Ecto neural progenitor cell (in vitro differentiated cells): ENCODE measurements at places on chromosomes 1 and 21.
A peak's percentile ranks its signal among the peaks of the same experiment; 100 is the strongest.

- no peak for DNase-seq
Measured at GRCh38 chr1:33133478-33134105, 48.3 kb downstream of the TRIM62 start.

GRCh38 chr1:42825036-42825851, 8.0 kb upstream of the SVBP start:
- no peak for DNase-seq

- DNase-seq = no peak
Measured at GRCh38 chr21:35932232-35932911, 128.0 kb downstream of the SETD4 start.

DNA sequence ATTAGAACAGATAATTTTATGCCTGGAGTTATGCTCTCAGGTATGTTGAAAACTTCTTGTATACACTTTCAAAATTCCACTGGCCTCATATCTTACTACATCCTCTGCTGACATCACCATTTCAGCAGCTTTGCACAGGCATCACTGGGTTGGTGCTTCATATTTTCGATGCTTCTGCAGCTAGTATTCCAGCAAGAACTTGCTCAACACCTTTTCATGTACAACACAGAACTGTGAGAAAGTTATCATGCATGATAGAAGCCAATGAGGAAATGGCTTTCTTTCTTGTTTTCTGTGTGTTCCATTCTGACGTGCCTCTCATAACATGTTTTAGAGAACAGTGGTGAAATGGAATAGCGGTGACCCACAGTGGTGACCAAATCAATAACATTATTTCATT, 5.1 kb upstream of the GBP5 start:
- DNase-seq = no peak

DNA sequence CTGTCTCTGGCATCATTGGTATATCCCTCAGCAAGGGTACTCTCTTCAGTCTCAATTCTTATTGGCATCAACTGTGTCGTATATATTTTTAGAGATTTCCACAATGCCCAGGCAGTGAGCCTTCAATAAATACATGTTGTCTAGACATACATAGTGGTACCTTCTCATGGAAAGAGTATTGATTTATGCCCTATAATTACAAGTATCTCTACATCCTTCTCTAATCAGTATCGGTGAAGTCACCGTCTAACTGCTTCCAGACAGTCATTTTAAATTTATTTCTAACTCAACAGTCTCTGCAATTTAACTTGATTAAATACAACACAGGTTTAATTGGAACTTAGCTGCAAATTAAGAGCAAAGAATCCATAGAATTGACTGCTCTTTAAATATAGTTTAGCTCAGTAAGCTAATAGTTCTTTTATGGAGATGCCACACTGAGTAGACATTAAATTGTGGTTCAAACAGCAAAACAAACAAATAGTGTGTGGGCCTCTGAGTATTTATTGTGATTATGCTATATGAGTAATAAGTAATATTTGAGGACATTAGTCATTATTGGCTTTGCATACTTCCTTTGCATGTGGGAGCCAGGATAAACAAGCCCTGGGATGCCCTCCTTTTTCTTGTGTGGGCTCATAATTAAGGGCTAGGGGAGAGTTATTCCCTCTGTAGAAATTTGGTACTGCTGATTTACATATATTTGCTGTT, 126.9 kb upstream of the DUSP10 start:
- DNase-seq = no peak

DNA sequence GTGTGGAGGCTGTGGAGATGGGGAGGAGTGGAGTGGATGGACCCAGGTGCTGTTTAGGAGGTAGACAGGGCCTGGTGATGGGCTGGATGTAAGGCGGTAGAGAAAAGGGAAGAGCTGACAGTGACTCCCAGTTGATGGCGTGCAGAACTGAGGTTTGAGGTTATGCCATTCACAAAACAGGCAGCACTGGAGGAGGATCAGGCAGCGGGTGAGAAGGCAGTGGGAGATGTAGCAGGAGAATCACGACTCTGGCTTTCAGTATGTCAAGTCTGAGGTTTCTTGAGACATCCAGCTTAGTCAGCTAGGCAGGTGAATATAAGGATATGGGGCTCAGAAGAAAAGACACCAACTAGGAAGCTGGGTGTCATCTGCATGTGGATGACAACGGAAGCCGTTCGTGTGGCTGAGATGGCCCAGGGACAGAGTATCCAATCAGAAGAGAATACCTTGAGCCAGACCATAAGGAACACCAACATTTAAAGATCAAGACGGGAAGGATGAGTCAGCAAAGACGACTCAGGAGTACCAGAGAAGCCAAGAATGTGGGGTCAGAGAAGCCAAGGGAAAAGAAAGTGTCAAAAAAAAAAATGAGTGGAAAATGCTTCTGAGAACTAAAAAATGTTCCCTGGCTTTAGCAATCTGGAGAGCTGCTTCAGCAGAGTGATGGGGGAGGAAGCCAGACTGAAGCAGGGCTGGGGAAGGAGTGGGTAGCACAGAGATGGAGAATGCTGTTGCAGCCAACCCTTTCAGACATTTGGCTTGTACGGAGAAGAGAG, 15.2 kb downstream of the LRRN2 start:
- DNase-seq = no peak

- no peak for DNase-seq
Measured at GRCh38 chr1:63824451-63824850, 50.6 kb downstream of the ROR1 start.

- DNase-seq = no peak
Measured at GRCh38 chr1:77126307-77126706, 92.9 kb downstream of the PIGK start.

GRCh38 chr1:241181471-241181870, 175.5 kb downstream of the RGS7 start:
- no peak for DNase-seq

- DNase-seq = no peak
Measured at GRCh38 chr1:232922485-232922884, 27.9 kb upstream of the NTPCR start.

- DNase-seq = no peak
Measured at GRCh38 chr21:26003404-26003803, 167.2 kb downstream of the APP start.

GRCh38 chr1:110364221-110364620, 25.0 kb downstream of the RBM15 start:
- DNase-seq = no peak

DNA sequence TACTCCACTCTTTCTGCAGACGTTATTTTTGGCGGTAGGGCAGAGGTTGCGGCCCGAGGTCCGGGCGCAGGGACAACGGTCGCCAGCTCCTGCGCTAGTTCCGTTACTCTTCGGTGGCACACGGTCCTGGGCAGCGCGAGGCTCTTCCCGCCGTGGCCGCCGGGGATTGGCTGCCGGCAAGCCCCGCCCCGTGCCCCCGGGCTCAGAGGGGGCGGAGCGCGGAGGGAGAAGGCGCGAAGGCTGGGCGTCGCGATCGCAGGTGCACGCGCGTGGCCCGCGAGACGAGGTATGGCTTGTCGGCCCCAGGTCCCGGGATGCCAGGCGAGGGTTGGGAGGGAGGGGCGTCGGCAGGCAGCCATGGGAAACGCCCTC, 518 bp upstream of the SHE start:
- DNase-seq = no peak

DNA sequence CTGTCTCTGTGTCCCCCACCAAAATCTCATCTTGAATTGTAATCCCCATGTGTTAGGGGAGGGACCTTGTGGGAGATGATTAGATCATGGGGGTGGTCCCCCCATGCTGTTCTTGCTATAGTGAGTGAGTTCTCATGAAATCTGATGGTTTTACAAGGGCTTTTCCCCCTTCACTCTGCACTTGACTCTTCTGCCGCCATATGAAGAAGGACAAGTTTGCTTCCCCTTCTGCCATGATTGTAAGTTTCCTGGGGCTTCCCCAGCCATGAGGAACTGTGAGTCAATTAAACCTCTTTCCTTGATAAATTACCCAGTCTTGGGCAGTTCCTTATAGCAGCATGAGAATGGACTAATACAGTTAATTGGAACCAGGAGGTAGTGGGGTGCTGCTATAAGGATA, 137.1 kb upstream of the RAB4A start:
- no peak for DNase-seq

GRCh38 chr1:244341455-244342450, 110.0 kb downstream of the ADSS2 start:
- DNase-seq = peak; percentile 39

DNA sequence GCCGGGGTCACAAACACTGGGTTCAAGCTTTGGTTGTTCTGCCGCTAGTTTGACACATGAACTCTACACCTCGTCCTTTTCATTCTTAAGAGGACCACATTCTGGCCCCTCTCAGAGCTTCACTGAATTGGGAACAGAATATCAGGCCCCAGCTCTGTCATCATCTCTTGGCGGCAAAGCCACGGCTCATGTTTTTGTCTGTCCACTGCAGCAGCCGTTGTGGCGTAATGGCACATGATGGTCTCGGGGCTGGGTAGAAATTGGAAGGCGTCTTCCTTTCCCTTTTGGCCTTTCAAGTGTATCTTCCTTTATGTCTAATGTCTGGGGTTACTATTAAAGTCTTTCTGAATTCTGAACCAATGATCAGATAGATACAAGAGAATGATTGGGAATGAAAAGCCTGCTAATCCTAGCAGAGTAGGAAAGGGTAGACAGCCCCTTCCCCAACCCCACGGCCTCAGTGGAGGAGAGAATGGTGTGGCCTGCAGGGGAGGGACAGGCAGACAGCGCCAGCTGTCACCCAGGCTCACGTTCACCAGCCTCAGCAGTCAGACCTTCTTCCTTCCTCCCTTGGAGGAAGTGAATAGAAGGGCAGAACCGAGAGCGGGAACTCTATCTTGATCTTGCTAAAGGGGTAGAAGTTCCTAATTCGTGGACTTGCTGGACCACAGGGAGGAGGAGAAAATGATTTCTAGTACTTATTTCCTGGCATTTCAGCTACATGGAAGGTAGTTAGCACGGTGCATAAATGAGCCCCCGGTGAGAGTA, 498.1 kb downstream of the KIF26B start:
- no peak for DNase-seq

DNA sequence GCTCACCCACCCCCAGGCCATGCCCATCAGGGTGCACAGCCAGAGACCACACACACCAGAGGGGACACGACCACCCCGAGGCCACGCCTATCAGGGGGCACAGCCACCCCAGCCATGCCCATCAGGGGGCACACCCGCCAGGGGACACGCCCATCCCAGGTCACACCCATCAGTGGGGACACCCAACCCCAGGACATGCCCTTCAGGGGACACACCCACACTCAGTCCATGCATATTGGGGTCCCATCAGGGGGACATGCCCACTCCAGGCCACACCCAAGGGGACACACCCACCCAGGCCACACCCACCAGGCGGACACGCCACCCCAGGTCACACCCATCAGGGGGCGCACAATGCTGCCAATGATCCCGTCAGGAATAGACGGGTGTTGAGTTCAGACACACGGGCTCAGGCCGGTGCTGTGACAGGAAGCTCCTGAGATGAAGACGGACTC, 20.7 kb downstream of the MCM3AP start:
- DNase-seq = no peak

DNA sequence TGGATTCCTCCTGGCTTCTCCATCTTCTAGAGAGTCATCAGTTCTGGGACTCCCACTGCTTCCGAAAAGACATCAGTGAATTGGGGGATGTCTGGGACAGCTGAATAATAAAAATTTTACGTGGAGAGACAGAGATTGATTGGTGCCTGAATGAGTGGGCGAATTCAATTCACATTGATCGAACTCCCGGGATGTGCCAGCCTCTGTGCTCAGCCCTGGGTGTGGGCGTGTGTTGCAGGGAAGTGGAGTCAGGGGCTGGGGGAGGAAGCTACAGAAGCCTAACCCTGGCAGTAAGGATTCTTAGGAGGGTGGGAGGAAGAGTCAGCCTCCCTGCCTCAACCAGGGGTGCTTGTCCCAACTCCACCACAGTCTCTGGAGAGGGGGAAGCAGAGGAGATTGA, 18.0 kb upstream of the STUM start:
- no peak for DNase-seq

DNA sequence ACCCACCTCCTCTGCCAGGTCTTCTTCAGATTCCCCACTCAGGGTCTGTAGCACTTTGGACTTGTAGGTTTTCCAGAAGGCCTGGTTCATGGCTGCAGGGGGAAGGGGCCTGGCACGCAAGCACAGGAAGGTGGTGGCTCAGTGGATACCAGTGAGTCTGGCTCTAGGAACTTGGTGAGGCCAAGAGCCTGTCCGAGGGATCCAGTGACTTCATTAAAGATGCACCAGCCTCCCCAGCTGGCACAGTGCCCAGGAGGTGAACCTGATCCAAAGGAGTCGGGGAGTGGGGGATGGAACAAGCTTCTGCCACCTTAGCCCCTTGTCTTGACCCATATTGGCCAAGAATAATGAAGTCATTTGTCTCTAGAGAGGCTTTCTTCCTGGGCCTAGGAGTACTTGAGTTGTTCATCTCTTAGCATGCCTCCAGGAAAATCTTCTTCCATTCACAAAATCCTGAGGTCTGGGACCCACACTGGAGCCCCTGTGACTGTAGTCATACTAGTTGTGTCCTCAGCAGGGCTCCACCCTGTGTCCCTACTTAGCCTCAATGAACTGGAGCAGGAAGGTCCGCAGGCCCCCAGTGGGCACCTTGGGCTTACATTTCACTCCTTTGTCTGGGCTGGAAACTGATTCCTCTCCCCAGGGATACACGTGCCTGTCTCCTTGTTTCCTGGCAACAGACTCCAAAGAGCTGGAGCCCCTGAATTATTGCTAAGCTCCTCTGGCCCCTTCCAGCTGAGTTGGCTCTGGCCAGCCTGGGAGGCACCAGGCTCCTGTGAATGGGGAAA, at the start of gene C1orf232:
Gene C1orf232, minus strand, starts transcription at position 554 of the 788 bp plus-strand sequence. Its CDS starts 464 bp downstream, at position 90.
- peak; percentile 85 for DNase-seq

- DNase-seq = no peak
Measured at GRCh38 chr1:221795380-221795779, 53.5 kb upstream of the DUSP10 start.

DNA sequence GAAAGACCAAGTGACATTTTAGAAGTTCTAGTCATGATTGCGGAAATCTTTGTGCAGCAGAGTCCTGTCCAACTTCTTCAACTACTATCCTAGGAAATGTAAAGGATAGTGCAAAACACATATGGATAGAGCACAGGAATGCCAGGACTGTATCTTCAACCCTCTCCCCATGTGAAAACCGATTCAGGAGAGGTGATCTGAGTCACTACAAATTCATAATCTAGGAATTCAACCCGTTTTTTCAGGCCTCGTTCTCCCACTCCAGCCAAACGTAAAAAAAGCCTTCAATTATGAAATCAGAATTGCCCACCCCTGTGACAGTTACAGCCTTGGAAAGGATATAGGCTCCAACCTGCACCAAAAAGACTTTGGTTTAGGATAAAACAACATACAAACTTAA, 52.9 kb upstream of the RGS1 start:
- DNase-seq = no peak

DNA sequence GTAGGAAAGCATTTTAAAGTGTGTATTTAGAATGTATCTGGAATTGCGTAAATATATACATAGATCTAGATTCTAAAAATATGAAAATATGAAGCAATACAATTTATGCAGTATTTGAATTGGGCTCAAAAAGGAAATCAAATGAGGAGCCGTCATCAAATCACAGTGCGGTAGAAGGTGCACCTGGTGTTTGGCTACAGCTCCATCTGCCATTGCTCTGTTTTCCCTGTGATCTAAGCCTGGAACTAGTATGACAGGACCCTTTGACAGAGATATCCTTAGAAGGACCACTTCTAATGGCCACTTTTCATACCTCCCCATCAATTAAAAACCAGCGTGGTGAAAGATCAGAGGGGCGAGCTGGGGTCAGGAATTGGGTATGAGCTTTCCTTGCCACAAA, 202.6 kb downstream of the NFIA start:
- no peak for DNase-seq

GRCh38 chr1:43853161-43853921, 80.3 kb upstream of the ARTN start:
- DNase-seq = no peak

GRCh38 chr1:226558036-226558650, 9.6 kb downstream of the STUM start:
- DNase-seq = no peak

GRCh38 chr21:27017246-27017645, 50.4 kb upstream of the ADAMTS5 start:
- no peak for DNase-seq
